ENCODE measurements at places on chromosomes 3 and 15.

- no peak for DNase-seq
Observed at GRCh38 chr15:49215768-49216739, 46.0 kb downstream of the GALK2 start.

DNA sequence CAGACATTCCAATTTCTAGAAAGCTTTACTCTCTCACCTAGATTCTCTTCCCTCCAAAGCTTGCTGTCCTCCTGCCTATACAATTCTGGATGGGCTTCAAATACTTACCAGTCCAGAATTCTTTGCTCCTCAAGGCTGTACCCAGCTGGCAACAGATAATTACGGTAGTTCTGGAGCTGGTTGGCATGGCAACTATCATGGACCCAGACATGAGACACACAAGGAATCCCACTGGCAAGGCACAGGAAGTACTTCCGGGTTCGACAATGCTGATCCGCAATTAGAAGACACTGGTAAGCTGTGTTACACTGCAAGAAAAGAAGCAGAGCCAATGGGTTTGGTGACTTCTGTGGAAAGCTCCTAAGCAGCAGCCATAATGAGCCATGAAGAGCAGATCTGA, 37.9 kb downstream of the TUBGCP4 start:
- DNase-seq: no peak

DNA sequence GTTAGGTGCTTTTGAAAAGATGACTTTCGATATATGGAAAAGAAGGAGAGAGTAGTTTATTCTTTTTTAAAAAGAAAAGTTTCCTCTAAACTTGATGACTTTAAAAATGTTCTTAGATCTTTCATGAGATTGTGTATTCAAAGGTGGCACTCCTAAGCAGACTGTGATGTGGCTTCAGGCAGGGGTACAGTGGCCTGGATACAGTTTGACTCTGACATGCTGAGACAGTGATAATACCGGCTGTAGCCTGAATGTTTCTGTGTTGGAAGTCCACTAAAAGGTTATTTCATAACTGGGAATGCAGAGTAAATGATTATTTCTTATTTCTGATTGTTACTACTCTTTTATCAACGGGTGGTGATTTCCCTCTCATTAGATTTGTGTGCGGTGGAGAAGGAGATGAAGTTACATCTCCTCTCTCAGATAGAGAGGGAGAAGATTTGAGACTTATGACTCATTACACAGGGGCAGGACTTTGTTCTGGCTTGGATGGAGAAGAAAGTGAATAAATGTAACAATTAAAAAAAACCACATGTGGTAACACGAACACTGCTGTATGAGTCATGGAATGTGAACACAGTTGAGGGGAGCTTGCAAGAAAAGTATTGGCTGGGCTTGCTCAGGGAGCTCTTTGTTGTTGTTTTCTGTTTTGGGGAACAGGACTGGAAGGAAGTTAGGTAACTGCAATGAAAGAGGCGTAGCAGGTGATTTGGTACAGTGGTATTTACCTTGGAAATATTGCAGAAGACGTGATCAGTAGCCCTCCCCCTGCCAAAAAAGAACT, 21.6 kb downstream of the SPTSSB start:
- peak; percentile 68 for DNase-seq

- DNase-seq: no peak
Observed at GRCh38 chr3:11168881-11169805, 14.8 kb downstream of the HRH1 start.

GRCh38 chr3:39978308-39978707, 168.9 kb downstream of the MYRIP start:
- DNase-seq: no peak

GRCh38 chr3:9142362-9142761, 107.1 kb downstream of the SRGAP3 start:
- DNase-seq: no peak

DNA sequence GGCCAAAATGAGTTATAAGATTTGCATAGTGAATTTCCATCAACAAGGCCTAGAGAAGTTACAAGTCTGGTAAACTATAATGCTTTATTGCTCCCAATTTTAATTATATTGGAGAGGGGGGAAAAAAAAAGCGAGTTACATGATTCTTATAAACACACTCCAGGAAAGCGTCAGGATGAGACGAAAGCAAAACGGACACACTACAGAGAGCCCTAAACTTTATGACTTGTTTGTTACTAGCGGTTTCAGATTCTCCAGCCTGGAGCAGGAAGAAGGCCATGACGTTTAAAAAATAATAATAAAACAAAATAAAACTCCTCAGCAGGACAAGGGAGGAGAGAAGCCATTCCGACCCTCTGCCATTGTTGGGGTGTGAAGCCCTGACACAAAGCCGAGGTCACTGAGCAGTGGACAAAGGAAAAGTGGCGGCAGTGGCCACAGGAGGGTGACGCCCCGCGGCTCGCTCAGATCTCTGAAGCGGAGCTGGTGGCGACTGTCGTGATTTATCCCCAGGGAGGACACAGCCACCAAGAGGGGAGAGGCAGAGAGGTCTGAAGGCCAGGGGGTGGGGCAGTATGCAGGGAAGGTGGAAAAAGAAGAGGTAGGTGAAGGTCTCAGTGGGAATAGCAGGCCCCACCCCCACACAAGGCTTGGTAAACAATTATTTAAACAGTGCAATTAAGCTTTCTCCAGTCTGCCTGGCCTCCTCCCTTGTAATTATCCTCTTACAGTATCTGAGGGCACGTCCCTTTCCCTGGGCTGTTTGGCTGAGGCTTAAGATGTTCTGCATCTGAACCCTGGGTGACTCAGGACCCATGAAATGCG, 45.3 kb downstream of the ADAMTS9 start:
- no peak for DNase-seq

DNA sequence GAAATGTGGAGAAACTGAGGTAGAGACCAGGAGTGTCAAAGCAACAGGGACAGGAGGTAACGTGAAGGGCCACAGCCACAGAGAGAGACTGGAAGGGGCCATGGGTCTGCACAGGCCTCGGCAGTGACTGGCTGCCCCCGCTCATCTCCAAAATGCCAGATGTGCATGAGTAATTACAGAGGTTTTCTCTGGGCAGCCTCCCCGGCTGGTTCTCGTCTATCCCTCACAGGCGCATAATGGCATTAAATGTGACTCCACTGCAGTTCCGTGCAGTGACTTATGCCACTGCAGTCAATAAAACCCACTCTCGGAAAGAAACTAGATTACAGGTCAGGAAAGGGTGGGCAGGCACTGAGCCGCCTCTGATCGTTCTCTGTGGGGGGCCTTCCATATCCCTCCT, 74.7 kb downstream of the WDR76 start:
- no peak for DNase-seq

GRCh38 chr3:177921153-177921552, 615.1 kb upstream of the KCNMB2 start:
- no peak for DNase-seq

- no peak for DNase-seq
Observed at GRCh38 chr3:24043985-24044384, 98.9 kb downstream of the NR1D2 start.

GRCh38 chr3:82165266-82165665, 403.8 kb upstream of the GBE1 start:
- DNase-seq: no peak

GRCh38 chr3:148852271-148852992, 12.7 kb upstream of the CPA3 start:
- DNase-seq: no peak

- DNase-seq: no peak
Observed at GRCh38 chr3:173699353-173699752, 301.8 kb downstream of the NLGN1 start.

DNA sequence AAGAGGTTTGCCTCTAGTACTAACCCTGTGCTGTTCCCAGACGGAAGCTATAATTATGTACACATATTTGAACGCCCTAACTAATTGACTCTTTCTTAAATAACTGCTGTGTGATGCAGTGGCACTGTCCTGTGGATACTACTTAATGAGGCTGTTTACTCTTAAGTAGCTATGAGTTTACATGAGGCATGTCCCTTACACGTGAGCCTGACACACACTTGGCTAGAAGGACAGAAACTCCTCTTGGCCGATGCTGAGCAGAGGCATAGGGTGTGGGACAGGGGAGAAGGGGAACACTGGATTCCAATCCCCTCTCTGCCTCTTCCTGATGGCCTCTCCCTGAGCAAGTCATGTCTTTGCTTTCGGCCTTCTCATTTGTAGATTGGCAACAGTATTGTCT, 21.9 kb downstream of the EHD4 start:
- no peak for DNase-seq

DNA sequence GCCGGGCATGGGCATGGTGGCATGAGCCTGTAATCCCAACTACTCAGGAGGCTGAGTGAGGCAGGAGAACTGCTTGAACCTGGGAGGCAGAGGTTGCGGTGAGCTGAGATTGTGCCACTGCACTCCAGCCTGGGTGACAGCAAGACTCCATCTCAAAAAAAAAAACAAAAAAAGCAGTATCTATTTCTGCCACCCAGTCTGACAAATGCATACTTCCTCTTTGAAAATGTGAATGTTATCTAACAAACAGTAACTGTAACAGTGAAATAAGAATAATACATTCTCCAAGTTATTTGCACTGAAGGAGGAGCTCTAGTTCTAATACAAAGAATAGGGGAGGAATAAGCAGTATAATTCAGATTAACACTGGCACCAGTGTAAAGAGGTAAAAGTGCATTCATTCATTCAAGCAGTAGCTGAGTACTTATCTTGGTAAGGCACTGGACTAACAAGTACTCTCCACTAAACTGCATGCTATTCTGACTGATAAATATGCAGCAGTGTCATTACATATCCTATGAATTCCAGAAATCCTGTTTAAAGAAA, 12.9 kb downstream of the VPS13C start:
- no peak for DNase-seq

- no peak for DNase-seq
Observed at GRCh38 chr15:48029642-48030041, 91.1 kb upstream of the SLC24A5 start.

GRCh38 chr3:119340014-119340413, 45.8 kb downstream of the ARHGAP31 start:
- DNase-seq: no peak

DNA sequence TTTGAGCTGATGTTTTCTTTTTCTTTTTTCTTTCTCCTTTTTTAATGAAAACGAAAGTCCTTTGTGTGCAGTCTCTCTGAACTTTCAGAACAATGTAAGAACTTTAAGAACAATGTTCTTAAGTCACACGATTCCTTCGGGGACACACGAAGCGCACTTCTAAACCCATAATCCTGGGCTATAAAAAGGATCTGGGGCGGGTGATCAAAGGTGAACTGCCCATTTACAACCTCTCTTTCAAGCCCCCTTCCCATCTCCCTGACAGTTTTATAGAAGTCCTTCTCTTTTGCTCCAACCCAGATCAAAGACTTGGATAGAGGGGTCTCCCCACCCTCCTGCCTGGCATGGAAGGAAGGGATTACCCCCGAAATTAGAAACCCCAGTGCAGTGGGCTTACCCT, 126.8 kb downstream of the BDH1 start:
- DNase-seq: no peak

DNA sequence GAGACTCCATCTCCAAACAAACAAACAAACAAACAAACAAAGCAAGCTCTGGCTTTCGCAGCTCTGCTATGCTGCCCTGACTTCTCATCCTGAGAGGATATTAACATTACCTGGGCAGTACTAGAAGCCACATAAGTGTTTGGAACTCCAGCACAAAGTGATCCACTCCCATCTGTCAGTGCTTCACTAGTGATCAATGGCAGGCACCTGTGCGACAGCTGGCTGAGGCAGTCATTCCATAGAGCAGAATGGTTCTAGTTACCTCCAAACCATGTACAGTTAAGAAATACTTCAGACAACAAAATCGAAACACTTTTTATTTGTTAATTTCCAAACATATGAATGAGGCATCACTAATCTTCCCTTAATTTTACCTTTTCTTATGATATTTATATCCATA, 2.8 kb upstream of the MB21D2 start:
- DNase-seq: no peak

DNA sequence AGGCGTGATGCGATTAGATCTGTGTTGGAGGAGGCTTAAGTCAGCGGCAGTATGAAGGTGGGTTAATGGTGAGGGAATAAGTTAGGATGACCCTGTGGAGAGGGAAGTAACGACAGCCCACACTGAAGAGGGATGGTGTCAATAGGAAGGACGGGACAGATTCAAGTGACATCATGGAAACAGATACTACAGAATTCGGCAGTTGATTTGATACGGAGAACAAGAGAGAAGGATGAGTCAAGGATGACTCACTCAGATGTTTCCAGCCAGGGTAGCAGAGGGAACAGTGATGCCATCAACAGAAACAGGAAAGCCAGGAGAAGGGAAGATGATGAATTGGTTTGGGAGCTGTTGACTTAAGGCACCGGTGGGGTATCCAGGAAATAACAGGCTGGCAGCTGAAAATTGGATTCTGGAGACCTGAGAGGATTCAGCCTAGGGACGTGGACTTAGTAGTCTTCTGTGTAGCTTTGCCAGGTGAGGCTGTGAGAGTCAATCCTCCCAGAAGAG, 38.0 kb downstream of the SHC4 start:
- peak; percentile 63 for DNase-seq

GRCh38 chr3:126057936-126058335, 26.0 kb downstream of the SLC41A3 start:
- DNase-seq: no peak

GRCh38 chr3:170709046-170709445, 123.2 kb upstream of the SLC7A14 start:
- peak; percentile 74 for DNase-seq

DNA sequence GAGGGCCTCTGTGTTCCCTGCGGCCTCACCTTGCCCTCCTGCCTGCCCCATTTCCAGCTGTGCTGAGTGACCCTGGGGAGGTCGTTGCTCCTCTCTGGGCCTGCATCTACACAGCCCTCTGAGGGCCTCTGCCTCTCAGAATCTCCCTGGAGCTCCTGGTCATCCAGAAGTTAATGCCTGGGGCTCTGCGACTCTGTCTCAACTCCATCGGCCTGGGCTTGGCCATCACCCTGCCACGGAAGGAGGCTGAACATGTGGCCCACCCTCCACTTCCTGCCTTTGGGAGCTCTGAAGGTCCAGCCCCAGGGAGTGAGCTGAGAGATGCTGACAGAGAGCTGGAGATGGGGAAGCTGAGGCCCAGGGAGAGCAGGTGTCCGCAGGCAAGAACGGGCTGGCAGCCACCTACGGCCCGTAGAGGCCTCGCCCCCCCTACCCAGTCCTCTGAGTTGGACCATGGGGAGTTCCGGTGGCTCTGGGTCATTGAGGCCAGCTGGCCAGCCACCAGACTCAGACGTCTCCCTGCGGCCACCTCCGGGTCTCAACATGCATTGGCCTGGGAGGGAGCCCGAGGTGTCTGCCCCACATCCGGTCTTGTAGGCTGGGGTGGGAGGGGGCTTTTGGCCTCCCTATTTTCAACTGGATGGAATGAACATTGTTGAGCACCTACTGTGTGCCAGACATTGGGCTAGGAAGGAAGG, 34.2 kb downstream of the GRIP2 start:
- no peak for DNase-seq

GRCh38 chr3:170357176-170358041, at the start of gene SKIL:
TSS of gene SKIL (plus strand) at chr3:170357715. CDS start at chr3:170360332, 2,617 bp downstream.
- DNase-seq: peak; percentile 92

GRCh38 chr3:34872406-34872805, 766.9 kb upstream of the ARPP21 start:
- no peak for DNase-seq

DNA sequence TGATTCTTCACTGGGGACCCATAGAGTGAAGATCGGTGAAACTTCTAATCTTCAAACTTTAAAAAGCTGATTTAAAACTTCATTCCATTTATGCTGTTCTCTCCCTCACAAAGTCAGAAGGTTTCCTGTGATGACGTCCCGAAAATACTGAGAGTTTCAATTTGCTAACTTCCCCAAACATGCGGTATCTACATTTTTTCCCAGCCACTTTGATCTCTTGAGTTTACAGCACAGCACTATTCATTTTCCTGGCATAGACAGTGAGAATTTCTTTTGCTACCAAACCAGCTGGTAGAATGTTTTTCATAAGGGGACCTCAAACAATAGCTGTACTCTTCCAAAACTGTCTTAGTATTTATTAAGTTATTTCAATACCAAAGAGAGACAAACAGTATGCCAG, 156.8 kb downstream of the LSAMP start:
- DNase-seq: no peak
